Renal cortex interstitium (tissue), 15 donors: ENCODE measurements at places on chromosomes 7 and 10.

- no peak for DNase-seq
These were observed 237.9 kb downstream of the FRMD4A start for GRCh38 chr10:14092799-14093198.

- DNase-seq, result no peak
These were observed 1212.4 kb downstream of the SORCS1 start for GRCh38 chr10:105952153-105952552.

GRCh38 chr7:81053623-81054022 is 134.8 kb upstream of the SEMA3C start:
- DNase-seq, result no peak

- no peak for DNase-seq
These were observed 1236.6 kb downstream of the GATA3 start for GRCh38 chr10:9291081-9291480.

GRCh38 chr7:12054830-12055229 is 156.3 kb upstream of the TMEM106B start:
- no peak for DNase-seq

GRCh38 chr10:69716711-69717560 is 84.8 kb upstream of the COL13A1 start:
- peak; percentile 23 for DNase-seq

GRCh38 chr10:128111696-128112095 is 14.5 kb downstream of the MKI67 start:
- DNase-seq, result no peak

- no peak for DNase-seq
These were observed 67.5 kb downstream of the PARP12 start for GRCh38 chr7:139995017-139995915.

DNA sequence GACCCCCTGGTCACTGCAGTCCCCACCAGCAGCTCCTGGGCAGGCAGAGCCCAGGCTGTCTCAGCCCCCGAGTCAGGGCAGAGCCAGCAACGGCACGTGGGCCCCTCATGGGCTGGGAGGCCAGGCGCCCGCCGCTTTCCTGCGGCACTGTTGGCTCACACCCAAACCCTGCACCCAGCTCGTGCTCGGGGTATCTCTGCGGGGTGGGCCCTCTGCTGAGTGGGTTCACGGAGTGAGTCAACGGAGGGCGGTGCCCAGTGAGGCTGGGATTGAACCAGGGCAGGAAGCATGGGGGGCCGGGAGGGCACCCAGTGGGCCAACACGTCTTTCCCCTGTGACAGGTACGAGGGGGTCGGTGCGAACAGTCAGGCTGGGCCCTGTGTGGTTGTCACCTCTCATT is 28.9 kb downstream of the ADAP1 start:
- DNase-seq, result no peak

- no peak for DNase-seq
These were observed 41.2 kb upstream of the PHYHIPL start for GRCh38 chr10:59135275-59135674.

GRCh38 chr7:76282344-76283253 is 19.9 kb upstream of the HSPB1 start:
- no peak for DNase-seq

DNA sequence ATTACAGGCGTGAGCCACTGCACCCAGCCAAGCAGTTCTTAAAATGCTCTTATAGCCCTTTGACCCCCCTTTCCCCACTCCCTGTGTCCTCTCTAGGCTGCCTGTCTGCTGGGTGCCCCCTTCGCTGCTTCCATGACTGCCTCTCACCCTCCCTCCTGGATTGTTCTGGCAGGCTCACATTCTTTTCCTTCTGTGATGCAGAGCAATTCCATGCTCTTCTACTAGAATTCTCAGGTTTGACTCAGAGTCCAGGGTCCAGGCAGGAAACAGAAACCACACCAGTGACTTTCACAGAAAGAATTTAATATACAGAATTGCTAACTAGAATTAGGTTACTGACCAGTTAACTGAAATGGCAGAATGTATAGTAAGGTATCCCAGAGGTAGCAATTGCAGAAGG is 244.8 kb downstream of the BAMBI start:
- DNase-seq, result no peak

DNA sequence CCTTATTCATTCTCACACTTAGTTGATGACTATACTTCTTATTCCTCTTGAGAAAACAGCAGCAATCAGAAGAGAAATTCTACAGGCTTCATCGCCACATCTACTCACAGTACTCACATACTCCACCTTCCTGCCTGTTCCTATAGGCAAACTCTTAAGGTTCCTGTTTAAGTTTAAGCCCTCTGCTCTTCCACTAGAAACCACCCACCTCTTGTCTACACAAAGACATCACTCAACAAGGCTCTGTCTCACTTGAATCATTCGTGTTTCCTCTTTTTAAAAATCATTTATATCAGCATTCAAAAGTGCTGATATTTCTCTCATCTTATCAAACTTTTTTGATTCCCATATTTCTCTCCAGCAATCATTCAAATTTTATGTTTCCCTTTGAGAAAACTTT is 85.5 kb upstream of the ADO start:
- no peak for DNase-seq

- no peak for DNase-seq
These were observed 1027.8 kb upstream of the LRRTM3 start for GRCh38 chr10:65898055-65898454.

DNA sequence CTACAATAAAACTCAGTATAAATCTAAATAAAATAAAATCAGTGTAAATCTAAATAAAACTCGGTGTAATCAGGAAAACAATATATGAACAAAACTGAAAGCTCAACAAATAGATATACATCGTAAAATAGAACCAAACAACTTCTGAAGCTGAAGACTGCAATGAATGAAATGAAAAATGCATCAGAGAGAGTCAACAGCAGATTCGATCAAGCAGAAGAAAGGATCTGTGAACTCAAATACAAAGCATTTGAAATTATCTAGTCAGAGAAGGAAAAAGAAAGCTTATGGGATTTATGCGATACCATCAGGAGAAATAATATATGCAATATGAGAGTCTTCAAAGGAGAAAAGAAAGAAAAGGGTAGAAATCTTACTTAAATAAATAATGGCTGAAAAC is 255.0 kb downstream of the BICC1 start:
- no peak for DNase-seq

DNA sequence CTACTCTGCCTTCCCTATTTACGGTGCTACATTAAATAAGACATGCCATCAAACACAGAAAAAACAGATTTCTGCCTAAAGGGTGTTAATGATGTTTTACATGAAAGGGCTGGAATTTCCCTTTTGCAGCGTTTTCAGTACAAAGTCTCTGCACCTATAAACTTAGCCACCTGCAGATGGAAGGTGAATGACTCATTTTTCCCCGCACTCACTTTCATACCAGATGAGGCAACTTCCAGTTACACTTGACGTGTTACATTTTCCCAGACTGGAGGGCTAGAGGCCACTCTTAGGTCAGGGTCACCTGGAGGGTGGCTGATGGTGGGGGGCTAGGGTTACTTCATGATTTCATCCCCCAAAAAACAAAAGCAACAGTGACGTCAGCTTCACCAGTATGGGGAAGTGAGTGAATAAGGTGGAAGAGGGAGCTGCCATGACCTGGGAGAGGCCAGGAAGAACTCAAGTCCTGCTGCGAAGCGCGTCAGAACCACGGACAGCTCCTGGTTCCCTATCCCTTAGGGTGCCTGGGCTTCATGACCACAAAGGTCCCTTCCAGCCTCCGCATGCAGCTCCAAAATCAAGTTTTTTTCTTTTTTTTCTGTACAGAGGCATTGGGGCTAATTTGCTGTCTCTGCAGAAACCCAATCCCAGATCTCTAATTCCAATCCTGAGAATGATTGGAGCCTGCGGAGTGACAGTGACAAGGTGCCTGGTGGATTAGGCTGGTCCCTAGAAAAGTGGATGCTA is 94.0 kb downstream of the ADARB2 start:
- peak; percentile 65 for DNase-seq

- no peak for DNase-seq
These were observed 27.6 kb upstream of the ARMS2 start for GRCh38 chr10:122426829-122427228.

- no peak for DNase-seq
These were observed 226.5 kb downstream of the FANK1 start for GRCh38 chr10:126122881-126123280.

- no peak for DNase-seq
These were observed 226.1 kb downstream of the PTEN start for GRCh38 chr10:88089498-88089897.

DNA sequence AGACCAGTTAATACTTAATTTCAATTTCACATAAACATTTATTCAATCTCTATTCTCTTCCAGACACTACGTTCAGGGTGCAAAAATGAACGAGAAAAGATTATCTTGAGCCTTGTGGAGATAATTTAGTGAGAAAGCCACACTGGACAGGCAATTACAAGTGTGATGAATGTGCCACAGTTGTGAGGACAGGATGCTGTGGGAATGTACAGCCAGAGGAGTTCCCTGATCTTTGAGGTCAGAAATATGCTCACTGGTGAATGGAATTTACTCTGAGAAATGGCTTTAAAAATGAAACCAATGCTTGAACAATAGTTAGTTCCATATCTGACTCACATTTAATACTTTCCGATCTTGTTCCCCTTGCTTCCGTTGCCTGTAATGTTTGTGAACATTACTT is 864.8 kb downstream of the GATA3 start:
- DNase-seq, result no peak

GRCh38 chr10:121305066-121305465 is 293.2 kb downstream of the FGFR2 start:
- DNase-seq, result no peak
